ENCODE measurements at places on chromosomes 3 and 15.

GRCh38 chr15:85657132-85657531 is 137.6 kb downstream of the KLHL25 start:
- no peak for DNase-seq

DNA sequence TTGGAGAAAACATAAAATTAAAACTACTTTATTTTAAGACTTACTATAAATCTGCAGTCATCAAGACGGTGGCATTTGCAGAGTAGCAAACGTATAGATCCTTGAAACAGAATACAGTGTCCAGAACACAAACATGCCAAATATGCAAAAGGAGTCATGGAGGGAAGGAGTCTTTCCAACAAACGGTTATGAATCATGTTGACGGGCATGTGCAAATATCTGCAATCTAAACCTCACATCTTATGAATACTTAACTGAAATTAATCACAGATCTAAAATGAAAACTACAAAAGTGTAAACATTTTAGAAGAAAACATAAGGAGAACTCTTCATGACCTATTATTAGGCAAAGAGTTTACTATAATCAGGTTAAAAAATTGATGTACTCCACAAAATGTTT is 69.4 kb downstream of the TFRC start:
- DNase-seq, result no peak

GRCh38 chr3:123054931-123055330 is 11.9 kb upstream of the PDIA5 start:
- DNase-seq, result no peak

DNA sequence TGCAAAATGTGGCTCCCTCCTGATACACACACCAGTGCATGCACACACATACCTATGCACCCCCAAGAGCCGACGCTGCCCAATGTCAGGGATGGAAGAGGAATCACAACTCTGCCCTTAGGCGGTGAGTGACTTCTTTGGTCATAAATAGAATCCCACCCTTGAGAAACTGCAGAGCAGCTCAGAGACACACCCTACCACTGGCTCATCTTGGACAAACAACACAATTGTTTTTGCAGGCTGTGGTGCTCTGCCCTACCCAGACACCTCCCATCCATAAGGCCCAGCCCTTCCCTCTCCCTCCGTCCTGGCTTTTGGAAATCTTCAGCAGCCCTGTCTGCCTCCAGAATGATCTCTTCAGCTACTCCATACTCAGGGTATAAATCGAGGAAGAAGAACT is 73.8 kb upstream of the HRH1 start:
- no peak for DNase-seq

DNA sequence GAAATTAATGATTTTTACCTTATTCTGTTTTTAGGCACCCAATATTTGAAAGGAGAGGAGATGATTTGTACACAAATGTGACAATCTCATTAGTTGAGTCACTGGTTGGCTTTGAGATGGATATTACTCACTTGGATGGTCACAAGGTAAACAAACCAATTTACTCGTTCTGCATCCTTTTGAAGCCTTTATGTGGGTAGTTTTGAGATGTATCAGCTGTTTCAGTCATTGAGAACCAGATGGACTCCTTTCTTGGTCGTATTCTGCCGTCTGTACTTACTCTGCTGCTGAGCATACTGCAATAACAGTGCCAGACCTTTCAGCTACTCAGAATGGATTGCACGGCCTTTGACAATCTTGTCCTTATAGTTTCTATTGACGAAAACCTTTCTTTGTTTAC is 13.3 kb downstream of the DNAJB11 start:
- no peak for DNase-seq

DNA sequence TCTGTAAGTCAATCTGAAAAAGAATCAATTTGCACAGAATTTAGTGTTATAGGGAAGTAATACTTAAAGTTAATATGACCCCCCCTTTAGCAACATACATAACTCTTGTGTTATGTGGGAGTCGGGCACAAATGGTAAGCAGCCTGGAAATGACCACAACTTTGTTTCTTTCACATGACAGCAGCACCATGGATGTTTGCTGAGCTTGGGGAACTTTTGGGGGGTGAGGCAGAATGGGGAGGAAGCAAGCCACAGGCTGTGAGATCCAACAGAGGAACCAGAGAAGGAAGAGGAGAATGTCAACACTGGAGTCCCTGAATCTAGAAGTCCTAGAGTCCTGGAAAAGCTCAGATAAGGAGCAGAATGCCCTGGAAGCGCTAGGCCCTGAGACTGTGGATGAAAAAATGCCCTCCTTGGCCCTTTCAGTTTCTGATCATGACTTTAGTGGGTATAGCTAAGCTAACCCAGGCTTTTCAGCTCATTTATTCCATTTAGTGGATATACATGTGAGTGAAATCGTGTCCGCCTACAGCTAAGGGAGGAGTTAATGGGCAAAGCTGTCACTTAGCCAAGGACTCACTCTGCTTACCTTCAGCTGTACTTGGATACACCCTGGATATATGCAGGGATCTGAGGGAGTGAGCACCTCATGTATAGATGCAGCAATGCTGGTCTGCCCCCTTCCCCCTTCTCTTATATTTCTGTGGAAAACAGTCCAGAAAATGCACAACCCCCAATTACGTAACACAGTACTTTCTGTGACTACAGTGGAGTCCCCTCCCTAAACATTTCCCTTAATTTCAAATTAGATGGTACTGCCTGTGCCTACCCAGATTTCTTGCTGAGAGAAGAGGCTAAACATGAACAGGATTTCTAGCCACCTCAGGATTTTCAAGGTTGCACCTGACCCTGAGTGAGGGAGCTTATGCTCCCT is 39.1 kb downstream of the CFAP91 start:
- DNase-seq, result no peak

DNA sequence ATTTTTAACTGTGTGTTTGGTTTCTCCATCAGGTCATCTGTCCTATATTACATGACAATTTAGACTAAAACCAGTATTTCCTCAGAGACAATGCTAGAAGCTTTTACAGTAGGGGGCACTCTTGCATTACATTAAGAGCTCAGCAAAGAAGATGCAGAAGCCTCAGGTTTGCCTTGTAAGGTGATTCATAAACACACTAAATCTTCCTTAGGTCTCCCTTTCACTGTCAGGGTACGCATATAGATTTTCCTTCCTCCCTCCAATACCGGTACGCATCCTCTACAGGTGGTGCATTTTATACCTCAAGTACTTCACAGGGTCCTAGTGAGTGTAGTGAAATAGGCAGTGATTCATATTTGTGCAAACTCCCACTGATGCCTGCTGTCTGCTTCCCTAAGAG is 46.5 kb downstream of the CD86 start:
- no peak for DNase-seq

DNA sequence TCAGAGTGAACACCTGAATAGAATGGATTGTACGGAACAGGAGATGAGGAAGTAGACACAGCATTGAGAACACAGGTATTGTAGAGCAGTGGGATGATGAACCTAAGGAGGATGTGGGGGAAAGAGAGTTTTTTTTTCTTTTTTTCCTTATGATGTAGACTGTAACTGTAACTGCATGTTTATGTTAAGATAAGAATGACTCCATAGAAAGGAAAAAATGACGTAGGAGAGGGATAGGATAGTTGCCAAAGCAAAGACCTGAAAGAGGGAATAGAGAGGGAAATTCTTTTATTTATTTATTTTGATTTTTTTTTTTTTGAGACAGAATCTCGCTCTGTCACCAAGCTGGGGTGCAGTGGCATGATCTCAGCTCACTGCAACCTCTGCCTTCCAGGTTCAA is 33.2 kb downstream of the APH1B start:
- DNase-seq, result no peak

All from activated T-cell treated with anti-CD3 and anti-CD28 coated beads for 48 hours (primary cell).